NCI-H446 (cell line): ENCODE measurements at places on chromosomes 7 and 10.
A peak's percentile ranks its signal among the peaks of the same experiment; 100 is the strongest.

- no peak for DNase-seq
Measured at GRCh38 chr7:105926131-105926530, 36.9 kb upstream of the CDHR3 start.

DNA sequence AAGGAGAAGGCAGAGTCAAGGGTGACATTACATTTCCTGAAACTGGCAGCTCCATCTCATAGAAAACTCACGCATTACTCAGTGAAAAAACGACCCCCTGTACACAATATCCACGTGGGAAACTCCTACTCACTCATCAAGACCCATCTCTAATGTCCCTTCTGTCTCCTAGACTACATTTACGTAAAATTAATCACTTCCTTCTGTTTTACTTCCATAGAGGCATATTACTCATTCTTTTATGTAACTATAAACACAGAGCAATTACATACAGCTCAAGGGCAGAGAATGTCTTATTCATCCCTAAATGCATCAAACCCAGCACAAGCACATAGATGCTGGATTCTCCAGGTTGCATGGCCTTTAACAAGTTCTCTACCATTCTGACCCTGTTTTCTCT is 281.8 kb downstream of the KCNMA1 start:
- DNase-seq: no peak

DNA sequence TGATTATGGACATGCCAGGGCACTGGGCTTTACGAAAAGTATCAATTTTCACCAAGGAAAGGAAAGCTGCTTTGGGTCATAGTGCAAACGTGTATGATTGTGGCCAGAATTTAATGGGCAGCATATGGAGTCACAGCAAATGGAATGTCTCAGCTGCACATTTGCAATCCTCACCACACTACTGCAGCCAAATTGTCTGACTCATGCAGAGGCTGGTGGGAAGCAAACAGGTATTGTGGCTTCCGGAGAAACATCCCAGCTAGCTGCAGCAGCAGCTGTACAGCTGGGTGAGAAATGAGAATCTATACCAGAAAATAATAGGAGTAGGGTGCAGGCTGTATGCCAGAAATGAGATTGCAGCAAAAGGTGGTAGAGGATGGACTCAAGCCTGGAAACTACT is 374.7 kb upstream of the VWC2 start:
- peak; percentile 33 for DNase-seq

- DNase-seq: no peak
Measured at GRCh38 chr7:159093351-159093971, 51.2 kb downstream of the VIPR2 start.

DNA sequence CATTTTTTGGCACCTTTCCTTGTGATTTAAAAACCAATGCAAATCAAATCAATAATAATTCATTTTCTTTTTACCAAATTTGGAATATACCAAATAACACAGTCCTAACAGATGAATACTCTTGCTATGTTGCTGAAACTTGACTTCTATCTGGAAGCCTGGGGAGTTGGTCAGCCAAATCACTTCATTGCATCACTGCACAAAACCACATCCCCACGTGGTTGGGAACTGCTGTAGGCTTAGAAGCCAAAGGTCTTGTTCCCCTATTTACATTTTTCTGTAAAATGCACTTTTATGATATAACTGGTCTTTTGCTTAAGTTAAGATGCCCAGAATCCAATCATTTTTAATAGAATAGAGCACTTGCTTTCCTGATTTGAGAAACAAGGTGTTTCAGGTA is 15.2 kb downstream of the GPR85 start:
- DNase-seq: no peak

DNA sequence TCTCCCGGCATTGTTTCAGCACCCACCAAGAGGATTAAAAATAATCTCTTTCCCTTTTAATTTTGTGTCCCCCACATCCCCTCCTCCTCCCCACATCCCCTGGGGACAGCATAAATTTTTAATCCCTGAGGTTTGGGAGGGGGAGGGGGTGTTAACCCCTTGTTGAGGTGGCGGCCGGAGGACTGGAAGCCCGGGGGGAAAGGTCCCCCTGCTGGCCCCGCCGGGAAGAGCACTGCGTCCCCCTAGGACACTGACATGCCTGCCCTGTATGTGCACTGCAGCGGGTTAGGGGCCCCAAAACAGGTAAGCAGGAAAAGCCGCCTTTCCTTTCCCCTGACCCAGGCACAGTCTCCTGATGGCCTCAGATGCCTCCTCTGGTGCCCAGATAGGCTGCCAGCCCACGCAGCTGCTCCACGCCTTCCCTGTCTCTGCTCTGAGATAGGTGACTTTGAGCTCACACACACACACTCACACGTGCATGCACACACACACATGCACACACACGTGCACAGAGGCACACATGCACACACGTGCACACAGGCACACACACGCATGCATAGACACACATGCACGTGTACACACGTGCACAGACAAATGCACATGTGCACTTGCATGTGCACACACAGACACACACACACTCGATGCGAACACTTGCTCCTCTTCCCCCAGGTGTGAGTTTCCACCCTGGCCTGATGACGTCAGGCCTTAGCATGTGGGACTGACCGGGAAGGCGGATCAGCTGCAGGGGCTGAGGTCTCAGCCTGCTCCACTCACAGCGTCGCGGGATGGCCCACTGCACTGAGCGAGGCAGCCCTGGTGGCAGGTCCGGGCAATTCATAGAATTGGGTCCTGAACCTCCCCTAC is 12.3 kb downstream of the CNPY1 start:
- DNase-seq: no peak

DNA sequence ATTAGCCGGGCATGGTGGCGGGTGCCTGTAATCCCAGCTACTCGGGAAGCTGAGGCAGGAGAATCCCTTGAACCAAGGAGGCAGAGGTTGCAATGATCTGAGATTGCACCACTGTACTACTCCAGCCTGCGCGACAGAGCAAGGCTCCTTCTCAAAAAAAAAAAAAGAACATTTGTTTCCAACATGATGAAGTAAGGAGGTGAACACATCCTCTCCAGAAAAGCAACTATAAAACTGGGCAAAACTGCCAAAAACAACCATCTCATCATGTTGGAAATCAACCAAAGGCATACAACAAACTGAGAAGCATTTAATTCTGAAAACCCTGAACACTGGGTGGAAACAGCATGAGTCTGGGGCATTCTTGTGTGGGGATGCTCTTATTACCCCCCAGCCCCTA is 14.3 kb downstream of the PRTFDC1 start:
- DNase-seq: no peak

GRCh38 chr7:35749556-35749955 is 51.3 kb upstream of the SEPTIN7 start:
- no peak for DNase-seq

DNA sequence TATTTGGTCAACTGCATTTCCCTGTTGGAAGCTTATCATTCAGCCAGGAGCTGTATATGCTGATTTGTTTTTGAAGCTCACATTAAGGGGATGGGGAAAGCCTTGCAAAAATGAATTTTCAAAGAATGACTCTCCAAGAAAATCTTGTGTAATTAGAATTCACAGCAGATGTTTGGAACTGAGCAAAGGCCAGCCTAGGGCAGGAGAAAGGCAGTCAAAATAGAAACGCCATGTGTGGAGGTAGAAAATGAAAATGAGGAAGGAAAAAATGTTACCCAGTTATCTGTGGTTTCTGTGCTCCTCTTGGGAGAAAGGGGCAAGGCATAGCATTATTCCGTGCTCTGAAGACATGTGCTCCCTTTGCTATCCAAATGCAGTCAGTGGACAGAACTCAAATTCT is 93.5 kb downstream of the NRP1 start:
- DNase-seq: no peak

- DNase-seq: no peak
Measured at GRCh38 chr7:88759230-88760135, at the start of gene ZNF804B. ZNF804B (plus strand) TSS chr7:88759700; CDS start chr7:88759977, 277 bp downstream.

- no peak for DNase-seq
Measured at GRCh38 chr10:68992636-68993440, 4.2 kb downstream of the KIFBP start.

GRCh38 chr10:124992462-124993344 is 50.8 kb downstream of the ZRANB1 start:
- peak; percentile 66 for DNase-seq

GRCh38 chr10:97876402-97876801 is 26.8 kb downstream of the GOLGA7B start:
- DNase-seq: no peak

- DNase-seq: no peak
Measured at GRCh38 chr10:58743466-58744115, 230.9 kb downstream of the BICC1 start.

- no peak for DNase-seq
Measured at GRCh38 chr7:82816272-82816671, 346.4 kb downstream of the PCLO start.

DNA sequence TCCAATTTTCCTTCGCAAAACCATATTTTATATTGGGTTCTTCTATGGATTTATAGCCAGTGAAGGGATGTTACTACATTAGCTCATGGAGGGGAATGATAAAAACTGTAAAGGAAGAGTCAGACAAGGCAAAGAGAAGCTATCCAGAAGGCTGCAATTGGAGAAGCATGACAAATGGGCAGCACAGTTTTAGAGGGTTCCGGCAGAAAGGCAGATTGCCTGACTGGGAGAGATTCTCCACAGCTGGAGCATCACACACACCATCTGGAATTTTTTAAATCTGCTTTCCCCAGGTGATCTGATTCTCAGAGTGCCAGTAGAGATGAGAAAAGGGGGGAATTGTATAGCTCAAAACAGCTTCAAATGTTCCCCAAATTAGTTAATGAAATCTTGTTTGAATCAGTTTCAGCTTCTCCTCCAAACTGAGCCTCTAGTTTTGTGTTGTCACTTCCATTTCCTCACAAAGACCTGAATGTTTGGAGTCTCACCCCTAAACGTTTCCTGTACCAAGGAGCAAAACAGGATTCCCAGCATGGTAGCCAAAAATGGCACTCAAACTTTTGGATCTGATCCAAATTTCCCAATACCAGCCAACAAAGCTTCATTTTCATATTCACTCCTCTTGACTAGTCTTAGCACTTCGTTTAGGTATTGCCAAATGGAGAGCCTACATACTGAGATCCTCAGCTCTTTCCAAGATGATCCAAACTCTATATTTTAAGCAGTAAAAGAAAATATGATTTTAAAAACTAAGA is 177.5 kb downstream of the HPSE2 start:
- no peak for DNase-seq

DNA sequence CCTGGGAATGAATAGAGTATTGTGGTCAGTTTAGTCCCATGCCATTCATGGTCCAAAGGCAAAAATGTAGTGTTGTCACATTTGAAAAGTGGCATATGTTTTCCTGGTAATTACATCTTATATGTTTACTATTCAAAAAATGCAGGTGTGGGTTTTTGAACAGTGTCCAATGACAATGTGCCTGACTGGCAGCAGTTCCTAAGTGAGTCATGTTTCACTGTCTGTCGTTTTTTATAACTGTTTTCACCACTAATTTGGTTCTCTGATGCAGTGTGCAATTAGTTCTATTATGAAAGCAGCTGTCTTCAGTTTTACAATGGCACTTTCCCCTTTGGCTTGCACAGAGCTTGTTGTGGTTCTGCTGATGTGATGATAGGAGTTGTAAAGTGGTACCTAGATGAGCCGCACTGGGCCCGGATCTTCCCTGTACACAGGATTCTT is 162.3 kb downstream of the SEM1 start:
- DNase-seq: peak; percentile 1

DNA sequence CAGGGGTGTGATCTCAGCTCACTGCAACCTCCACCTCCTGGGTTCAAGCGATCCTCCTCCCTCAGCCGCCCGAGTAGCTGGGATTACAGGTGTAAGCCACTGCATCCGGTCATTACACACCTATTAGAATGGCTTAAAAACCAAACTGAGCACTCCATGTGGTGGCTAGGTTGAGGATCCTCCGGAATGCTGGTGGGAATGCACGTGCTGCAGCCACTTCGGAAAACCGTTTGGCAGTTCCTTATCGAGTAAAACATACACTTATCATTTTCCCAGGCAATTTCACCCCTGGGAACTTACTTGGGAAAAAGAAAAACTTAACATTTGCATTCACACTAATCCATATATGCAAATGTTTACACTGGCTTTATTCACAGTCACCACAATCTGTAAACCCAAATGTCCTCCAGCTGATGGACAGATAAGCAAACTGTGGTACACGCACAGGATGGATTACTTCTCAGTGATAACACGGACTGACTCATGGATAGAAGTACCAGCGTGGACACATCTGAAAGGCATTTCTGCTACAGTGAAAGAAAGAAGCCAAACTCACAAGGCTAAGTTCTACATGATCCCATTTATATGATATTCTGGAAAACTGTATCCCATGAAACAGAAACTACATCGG is 20.4 kb downstream of the RFC2 start:
- DNase-seq: no peak

DNA sequence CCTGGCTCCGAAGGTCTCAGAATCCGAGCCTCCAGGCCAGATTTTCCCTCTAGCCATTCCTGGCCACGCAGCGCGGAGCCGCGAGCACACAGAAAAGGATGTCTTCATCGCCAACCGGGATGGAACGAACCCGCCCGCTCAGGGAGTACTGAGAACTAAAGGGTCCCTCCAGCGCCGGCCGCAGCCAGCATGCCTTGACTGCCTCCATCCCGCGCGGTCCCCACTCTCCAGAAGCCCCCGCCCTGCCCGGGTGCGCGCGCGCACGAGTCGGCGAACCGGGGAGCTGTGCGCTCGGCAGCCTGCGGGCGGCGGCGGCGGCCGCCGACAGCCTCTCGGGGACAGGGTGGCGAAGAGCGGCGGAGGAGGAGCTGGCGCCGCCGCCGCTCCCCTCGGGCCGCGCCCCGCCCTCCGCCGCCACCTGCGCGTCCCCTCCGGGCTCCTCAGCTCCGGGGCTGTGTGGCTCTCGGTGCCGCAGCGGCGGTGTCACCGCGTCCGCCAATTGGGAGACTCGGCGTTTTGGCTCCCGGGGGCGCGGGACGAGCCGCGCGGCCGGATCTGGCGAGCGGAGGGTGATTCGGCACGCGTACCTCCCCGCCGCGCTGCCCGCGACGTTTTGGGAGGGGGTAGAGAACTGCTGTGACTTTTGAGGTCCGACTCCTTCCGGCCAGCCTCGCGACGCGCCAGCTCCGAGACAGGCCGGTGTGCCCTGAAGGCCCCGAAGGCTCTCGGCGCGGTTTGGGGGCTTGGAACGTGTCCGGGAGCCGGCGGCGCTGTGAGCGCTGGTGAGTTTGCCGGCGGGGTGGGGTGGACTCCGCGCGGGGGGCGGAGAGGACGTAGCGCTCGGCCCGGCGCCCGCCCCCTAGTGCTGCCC is 453 bp upstream of the GALNT17 start:
- no peak for DNase-seq

DNA sequence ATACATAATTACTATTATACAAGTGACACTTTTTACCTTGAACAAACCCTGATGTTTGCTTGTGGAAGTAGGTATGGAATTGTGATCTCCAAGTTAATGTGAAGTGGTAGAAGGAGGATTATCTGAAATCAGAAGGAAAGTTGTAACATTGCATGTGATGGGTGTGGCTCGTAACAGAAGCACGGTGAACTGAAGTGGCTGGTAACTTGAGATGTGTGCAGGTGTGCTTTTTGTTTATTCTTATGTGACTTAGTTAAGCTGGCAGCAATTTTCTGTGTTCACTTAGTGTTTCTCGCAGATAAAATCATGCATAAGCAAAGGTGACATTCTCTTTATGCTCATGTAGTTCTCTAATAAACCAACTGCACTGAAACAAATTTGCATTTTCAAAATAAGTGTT is 82.3 kb downstream of the ZEB1 start:
- DNase-seq: no peak
